ENCODE measurements at places on chromosomes 12 and 14.

DNA sequence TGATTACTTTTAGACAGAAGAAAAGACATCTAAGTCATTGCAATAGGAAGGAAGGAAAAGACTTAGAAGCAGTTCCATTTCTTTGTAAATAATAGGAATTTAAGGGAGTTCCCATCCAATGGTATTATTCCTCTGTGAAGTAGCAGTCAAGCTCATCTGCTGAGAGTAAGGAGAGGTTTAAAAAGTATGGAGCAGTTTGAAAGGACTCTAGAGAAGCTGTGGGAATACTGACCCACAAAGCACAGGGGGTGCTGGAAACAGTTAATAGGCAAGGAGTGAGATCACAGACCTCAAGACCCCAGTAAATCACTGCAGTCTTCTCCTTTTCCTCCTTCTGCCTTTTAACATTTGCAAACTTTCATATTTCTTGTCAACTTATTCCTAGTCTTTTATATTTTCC lies 428.5 kb downstream of the ADAMTS20 start:
- DNase-seq = no peak

DNA sequence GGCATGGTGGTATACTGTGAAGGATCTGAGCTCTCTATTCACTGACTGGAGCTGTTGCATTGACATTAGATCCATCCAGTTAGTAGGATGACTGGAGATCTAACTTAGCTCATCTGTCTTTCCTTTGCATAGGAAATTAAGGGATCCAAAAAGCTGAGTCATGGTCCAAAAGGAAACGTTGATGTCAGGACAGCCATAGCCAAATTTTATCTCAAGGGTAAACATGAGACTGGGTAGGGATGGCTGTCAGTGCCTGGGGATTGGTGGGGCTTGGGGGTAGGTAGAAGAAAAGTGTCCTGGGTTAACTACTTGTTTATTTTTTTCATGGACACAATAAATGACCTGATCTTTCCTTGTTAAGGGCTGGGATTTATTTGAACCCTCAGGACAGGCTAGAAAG lies 4.6 kb downstream of the FAM177A1 start:
- no peak for DNase-seq

DNA sequence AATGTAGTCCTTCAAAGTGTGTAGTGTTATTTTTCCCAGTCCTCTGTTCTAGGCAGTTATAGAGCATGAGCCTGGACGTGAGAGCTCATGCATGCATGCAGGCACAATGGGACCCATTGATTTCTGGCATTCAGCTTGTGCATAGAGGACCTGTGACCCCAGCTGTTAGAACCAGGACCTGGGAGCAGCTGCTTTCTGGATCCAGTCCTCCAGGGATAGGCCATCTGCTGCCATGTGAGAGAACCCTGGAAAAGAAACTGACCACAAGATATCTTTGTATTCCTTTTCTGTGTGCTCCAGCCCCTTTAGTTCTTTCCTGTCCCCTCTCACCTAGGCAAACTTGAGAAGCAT lies 76.9 kb downstream of the SUSD6 start:
- no peak for DNase-seq

DNA sequence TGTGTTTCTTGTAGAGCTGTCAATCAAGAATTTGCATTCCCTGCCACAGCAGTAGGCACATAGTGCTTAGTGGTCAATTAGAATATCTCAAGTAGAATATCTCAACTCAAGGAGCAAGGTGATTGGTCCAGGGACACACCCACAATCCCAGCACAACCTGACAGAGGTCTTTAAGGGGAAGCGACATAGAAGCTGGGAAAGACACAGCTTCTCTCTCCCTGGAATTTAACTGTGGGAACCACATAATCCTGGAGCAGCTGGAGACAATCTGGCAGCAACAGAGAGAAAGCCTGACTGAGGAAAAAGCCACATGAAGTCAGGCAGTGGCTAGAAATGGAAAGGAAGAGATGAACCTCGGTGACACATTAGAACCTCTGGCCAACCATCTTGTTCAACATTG lies 85.7 kb upstream of the LMO3 start:
- DNase-seq = no peak

DNA sequence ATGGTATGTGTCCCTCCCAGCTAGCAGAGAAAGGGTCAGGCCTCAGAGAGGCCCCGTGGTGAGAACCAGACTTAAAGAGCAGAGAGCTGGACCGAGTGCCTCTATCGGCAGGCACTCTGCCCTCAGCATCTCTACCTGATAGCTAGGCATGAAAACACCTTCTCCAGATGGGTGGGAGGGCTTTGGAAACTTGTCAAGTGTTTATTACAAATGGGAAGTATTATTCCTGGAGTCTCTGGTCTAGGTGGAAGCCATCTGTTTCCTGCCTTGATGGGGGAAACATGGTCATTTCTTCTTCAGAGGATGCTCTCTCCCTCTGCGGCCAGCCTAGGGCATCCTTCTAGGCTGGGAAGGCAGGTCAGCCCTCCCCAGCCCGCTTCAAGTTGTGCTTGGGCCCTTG lies 2.3 kb downstream of the TMEM63C start:
- DNase-seq = no peak

- DNase-seq = no peak
These were observed 24.1 kb downstream of the TMEM229B start for GRCh38 chr14:67464377-67464776.

DNA sequence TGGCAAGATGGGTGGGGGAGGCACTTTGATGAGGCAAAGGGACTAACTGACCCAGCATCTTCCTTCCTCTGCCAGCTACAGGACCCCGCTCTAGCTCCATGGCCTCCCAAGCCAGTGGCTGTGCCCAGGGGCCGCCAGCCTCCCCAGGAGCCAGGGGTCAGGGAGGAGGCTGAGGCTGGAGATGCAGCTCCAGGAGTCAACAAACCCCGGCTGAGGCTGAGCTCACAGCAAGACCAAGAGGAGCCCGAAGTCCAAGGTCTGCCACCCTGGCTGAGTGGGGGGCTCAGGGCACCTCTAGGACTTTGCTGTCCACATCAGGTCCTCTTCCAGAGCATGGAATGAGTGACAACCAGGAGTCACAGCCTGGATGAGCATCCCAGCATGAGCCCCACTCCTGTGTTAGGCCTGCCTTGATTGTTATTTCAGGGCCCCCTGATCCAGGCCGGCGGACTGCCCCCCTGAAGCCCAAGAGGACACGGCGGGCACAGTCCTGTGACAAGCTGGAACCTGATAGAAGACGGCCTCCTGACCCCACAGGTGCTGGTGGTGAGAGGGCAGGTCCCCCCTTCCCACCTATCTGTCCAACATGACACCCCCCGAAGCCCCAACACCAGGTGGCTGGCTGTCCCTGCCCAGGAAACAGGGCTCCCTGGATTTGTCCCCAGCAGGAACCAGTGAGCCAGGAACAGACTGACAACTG lies 2.5 kb upstream of the CPNE6 start:
- no peak for DNase-seq

DNA sequence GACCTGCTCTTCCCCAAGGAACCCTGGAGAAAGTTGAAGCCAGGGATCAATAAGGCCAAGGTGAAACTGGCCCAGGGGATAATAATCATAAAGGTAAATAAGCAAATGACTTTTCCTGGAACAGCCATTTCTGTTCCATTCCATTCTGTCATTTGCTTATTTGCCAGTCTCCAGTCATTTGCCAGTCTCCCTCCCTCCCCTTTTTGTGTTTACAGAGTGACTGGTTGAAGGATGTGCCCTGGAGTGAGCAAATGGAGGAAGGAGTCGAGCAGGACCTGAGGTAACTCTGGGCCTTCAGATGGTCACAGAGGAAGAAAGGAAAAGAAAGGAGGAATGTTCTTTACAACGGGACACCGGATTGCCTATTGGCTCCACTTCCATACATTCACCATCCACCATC lies 17.8 kb upstream of the DCD start:
- no peak for DNase-seq

DNA sequence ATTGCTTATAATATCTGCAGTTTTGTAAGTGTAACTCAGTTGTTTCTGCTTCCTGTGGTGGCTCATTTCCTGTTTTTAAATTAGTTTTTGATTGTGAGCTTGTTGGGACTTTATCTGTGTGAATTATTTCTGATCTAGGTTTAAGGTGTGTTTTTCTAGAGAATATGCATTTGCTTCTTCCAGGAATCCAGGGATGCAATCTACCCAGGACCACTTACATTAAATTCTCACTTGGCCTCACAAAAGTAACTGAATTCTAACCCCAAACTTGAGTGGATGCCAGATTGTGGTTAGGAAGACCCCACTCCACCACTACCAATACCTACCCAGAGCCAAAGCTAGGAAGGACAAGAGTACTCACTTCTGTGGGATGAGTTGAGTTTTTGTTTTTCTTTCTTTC lies 11.9 kb downstream of the STYX start:
- DNase-seq = no peak

DNA sequence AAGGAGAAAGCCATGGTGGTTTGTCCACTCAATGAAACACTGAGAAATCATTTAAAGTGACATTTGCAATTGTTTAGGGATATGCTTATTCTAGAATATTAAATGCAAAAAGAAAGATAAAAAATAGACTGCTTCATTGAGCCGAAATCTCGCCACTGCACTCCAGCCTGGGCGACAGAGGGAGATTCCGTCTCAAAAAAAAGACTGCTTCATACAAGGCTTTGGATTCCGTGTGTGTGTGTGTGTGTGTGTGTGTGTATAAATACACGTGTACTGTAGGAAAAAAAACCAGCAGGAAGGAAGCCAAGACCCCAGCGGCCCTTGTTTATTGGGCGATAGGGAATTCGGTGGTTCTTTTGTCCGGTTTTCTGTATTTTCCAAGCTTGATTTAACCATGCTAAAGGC lies 3.2 kb upstream of the ZNF839 start:
- peak; percentile 70 for DNase-seq

GRCh38 chr12:115451151-115451779 lies 767.3 kb upstream of the TBX3 start:
- DNase-seq = no peak

DNA sequence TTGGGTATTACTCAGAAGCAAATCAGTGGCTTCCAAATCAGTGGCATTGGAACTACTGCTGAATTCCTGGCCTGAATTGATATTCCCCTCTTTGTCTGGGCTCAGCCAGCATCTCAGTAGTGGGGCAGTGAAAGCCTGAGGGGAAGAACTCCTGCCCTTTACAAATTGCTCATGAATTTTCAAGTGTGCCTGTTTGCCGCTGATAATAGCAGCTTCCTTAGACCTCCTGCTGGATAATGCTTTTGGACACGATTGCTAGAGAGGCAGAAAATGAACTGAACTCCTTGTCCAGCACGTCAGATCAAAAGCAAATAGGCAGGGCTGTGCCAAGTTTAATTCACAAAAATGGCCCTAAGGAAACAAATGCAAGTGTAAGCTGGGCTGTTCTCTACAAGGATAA lies 91.3 kb upstream of the GZMB start:
- no peak for DNase-seq

DNA sequence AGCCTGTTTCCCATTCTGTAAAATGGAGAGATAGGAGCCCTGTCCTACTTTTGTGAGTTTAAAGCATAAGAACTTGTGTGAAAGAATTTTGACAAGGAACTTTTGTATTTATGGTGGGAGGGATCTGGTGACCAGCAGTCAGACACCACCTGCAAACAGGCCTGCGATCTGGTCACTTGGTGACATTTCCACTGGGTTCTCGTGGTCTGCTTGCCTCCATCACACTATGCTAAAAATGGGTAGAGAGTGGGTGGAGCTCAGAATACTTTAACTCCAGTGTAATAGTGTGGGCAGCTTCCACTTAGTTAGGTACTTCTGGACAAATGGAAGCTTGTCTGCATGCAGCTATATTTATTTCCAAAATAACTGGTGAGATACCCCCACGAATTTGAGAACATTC lies 26.5 kb upstream of the PLXNC1 start:
- DNase-seq = no peak

Data from NCI-H1105 treated with DMSO at 0.1 percent for 48 hours (cell line).